ENCODE measurements at places on chromosomes 7 and 10.

GRCh38 chr10:131848296-131848695, 52.5 kb upstream of the PPP2R2D start:
- DNase-seq, result no peak

DNA sequence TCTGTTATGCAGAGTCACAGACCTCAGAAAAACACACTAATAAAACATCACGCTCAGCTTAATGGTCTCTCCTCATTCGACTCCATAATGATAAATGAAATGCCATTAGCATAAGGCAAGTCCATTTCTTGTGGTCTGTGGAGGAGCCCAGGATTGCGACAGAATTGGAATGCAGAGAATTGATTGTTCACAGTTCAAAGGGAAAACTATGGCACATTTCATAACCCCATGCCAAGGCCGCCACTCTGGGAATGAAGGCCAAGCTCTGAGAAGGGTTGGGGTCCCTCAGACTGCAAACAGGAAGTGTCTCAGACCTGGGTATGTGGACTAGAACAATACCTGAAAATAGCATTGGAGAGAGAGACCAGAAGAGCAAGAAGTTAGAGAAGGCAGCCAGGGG, 398.9 kb downstream of the ADRA2A start:
- peak; percentile 9 for DNase-seq

DNA sequence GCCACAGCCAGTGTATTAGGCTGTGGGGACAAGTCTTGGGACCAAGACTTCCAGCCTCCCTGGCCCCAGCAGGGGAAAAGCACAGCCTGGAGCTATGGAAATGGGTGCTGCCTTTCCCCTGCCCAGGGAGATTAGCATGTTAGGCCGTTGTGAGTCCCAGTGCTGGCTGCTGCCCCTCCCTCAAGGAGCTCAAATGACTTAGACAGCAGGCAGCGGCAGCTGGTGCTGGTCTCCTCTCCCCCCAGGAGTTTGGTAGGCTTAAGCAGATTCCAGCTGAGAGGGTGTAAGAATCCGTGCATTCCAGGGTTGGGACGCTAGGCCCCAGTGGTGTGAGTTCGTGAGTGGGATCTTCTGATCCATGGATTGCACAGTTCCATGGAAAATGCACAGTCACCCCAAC, 301.5 kb upstream of the PHF14 start:
- no peak for DNase-seq

GRCh38 chr7:30463405-30464145, 15.0 kb downstream of the NOD1 start:
- DNase-seq, result no peak

- no peak for DNase-seq
These were observed 214.5 kb upstream of the CNTNAP2 start for GRCh38 chr7:145902123-145902522.

DNA sequence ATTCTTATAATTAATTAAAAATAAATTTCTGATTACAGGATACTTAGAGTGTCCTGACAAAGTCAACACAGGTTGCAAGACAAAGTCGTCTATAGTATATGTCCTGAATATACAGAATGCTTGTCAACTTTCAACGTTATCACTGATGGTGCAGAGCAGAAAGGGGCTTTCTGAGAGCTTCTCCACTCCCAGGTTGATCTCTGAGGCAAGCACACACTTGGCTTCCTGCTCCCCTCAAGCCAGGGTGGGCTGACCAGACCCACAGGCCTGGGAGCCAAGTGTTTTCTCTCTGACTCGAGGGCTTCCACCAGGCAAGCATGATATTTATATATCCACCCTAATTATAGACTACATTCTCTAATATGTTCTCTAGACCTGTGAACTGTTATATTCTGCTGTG, 448.9 kb downstream of the SH2D4B start:
- DNase-seq, result no peak

DNA sequence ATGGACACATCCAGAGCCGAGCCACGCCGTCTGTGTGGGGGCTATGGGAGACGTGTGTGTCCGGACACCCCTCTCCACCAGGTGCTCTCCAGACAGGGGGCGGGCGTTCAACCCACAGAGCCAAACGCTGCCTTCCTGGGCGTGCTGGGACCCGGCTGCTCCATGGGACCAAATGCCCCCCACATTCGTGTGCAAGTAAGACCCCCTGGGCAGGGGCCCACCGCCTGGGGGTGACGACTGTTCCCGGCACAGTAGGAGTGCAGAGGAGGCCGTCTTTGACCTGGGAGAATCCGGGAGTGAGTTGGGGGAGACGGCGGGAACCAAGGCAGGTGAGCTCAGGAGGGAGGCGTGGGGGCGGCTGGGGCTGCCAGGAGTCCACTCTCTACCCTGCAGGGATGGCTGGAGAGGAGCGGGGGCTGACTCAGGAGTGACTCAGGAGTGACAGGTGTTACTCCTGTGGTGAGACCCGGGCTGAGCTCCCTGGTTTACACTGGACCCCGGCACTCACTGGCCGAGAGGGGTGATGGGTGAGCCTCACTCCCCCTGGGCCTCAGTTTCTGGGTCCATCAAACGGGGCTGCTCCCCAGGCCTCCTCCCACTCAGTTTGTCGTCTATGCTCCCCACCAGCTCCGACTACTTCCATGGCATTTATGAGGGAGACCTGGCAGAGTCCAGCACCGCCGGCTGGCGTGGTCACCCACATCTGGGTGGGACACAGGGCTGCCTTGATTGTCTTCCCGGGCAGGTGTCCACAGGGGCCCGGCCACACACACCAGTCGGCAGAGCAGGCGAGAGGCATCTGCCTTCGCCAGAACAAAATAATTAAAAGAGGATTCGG, 95.0 kb downstream of the MICALL2 start:
- no peak for DNase-seq

GRCh38 chr10:58179238-58179637, 88.5 kb downstream of the IPMK start:
- DNase-seq, result no peak

DNA sequence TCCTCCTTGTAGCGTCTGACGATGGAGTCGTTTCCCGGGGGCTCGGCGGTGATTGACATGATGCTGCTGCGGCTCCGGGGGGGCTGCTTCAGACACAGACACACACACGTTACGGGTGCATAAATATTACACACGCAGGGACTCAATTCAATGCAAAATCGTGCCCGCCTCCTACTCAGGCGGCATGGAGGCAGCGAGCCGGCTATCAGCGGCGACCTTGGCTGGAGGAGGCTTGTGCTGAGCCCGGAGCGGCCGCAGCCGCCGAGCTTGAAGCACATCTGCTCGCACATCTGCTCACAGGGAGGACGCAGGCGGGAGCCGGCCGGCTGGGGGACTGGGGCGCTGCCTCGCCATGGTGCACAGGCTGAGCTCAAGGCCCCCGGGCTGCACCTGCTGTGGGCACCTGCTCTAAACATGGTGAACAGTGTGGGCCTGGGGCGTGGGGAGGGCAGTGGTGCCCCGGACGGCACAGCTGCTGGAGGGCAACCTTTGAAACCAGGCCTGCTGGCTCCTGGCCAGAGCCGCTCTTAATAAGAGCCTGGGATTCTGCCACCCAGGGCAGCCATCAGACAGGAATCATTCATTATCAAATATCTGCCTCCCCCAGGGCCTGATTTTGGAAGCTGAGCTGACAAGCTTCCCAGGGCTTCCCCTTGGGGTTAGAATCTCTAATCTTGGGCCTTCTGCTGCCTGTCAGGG, 84.7 kb upstream of the GNA12 start:
- DNase-seq, result no peak

- DNase-seq, result no peak
These were observed 92.5 kb upstream of the SLC13A1 start for GRCh38 chr7:123292227-123292626.

DNA sequence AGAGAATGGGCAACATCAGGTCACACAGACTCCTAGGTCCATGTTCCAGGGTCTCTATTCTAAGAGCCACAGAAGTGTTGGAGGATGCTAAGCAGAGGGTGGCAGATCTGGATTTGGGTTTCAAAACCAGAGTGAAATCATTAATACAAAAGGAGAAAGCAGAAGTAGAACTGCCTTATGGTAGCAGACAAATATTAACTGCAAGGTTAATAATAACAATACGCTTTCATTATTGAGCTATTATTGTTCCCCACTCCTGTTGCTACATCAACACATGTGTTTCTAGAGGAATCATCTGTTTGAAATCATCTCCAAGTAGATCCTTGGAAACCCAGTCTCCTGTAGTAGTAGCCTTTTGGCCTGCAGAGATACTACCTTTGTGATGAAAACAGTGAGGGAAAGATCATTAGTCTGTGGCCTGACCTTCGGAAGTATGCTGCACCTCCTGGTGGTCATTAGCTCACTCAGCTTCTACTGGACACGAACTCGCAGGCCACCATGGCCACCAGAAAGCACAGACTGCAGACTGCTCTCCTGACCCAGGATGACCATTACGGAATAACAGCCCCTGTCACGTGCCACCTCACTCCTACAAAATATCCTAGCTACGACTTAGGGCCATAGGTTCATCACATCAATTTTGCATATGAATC, 84.6 kb downstream of the XPNPEP1 start:
- no peak for DNase-seq

GRCh38 chr10:7181420-7181819, 229.4 kb downstream of the SFMBT2 start:
- no peak for DNase-seq

DNA sequence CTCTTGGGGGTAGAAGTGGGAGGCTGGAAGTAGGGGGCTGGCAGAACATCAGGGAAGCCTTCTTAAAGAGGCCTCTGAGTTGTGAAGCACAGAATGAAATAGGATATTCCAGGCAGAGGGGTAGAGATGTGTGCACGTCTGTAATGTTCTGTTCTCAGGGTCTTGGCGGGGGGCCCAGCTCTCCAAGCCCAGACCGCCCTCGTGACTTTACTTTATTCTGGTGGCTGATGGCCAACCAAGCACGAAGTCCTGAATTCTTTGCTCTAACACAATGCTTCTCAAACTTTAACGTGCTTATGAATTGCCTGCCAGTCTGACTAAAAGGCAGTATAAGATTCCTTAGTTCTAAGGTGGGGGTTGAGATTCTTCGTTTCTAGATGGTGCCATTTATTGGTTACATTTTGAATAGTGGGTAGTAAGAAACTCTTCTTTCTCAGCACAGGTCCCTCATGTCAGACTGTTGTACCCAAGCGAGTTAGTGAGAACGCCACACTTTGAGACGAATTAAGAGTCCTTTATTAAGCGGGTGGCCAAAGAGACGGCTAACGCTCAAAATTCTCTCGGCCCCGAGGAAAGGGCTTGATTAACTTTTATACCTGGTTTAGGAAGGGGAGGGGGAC, 8.2 kb downstream of the PRXL2A start:
- no peak for DNase-seq

DNA sequence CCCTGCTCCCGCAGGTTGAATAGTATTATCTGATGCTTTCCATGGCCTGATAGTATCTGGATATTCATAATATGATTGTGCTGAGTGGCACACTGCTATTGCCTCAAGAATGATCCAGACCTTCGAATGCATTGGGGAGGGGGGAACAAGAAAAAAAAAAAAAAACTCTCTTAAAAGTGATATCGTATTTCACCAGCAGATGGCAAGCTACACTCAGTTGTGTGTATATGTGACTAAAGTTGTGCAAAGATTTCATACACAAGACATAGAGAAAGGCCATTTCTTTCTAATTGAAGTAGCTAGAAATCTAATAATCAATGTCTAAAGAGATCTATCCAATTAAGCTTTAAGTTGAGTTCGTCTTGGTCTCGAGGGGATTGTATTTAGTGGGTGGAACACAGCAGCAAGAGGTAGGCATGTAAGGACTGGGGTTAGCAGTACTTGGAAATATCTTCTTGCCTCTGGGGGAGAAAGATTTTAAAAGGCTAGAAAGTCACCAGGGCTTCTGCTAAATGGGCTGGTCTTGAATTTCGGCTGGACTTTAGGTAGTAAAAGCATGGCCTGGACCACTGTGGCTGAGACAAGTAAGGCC, 15.3 kb downstream of the SFRP4 start:
- no peak for DNase-seq

DNA sequence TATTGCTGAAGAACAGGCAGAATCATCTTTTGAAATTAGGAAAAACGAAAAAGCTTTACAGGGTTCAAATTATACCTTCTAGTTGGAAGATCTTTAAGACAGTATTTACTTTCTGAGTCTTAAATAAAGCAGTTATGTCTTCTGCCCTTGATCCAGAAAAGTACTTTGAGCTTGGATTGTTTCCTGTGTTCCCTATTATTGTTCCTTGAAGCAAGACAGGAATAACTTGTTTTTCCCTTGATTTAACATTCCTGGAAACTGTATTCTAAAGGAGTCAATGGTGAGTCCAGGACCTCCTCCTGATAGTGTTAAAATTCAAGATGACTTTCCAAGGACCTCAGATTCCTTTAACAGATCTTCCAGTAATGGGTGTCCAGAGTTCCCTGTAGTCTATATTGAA, 74.3 kb upstream of the GATA3 start:
- DNase-seq, result no peak

Data from EL (cell line).